Skin of body (tissue), 3 donors: ENCODE measurements at places on chromosomes 12 and 14.

- DNase-seq, result no peak
These were observed 115.8 kb downstream of the GCH1 start for GRCh38 chr14:54786838-54787237.

- DNase-seq, result no peak
These were observed 351.3 kb downstream of the MED13L start for GRCh38 chr12:115926037-115926670.

DNA sequence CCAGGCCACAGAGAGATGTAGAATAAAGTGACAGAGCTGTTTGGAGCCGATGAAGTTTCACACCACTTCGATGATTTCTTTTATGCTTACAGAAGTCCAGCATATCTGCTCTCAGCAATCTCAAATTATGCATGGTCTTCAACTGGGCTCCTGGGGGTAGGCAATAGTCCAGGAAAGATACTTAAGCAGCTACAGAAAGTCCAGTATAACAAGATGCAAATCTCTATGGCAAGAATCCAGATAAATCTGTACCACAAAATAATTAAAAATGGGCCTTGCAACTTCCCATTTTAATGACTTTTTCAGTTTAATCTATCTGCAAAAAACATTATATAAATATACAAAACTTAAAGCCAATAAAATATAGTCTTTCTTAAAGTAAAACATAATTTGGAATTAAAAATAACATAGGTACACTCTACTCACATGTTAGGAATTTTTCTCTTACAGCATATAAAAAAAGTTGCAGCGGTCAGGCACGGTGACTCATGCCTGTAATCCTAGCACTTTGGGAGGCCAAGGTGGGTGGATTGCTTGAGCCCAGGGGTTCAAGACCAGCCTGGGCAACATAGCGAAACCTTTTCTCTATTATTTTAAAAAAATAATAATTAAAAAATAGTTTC lies 20.5 kb upstream of the RAD51AP1 start:
- no peak for DNase-seq

DNA sequence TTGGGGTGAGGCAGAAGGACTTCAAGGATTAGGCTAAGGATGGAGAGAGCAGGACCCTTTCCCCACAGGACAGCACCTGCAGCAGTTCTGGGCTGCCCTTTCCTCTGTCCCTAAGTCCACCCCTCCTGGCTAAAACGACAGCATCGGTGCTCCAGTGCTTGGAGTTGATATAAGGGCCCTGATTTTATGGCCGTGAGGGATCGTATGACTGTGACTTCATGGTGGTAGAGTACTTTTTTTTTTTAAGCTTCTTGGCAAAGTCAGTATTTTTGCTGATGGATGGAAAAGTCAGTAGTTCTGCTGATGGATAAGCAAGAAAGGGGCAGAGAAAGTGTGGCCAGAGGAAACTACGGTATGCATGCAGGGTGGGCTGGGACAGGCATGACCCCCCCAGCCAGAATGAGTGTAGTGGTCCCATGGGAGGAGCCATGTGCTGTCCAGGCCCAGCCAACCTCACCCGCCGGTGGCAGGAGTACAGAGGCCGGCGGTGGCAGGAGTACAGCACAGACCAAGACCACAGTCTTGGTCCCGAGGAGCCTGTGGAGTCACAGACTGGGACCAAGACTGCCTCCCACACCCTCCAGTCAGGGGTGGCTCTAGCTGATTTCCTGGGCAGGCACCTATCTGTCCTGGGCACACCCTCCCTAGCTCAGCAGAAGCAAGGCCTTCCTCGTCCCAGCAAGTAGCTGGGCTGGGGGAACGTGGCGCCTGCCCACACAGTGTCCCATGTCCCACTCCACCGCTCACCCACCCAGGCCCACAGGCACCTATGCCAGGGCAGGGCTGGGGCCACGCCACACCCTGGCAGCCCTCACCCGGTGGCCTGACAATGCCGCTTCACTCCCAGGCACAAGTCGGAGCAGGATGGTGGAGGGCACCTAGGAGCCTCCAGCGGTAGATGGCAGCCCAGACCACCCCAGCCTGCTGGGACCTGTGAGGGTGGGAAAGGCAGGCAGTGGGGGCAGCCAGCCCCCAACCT lies 46.3 kb downstream of the CCDC88C start:
- no peak for DNase-seq

DNA sequence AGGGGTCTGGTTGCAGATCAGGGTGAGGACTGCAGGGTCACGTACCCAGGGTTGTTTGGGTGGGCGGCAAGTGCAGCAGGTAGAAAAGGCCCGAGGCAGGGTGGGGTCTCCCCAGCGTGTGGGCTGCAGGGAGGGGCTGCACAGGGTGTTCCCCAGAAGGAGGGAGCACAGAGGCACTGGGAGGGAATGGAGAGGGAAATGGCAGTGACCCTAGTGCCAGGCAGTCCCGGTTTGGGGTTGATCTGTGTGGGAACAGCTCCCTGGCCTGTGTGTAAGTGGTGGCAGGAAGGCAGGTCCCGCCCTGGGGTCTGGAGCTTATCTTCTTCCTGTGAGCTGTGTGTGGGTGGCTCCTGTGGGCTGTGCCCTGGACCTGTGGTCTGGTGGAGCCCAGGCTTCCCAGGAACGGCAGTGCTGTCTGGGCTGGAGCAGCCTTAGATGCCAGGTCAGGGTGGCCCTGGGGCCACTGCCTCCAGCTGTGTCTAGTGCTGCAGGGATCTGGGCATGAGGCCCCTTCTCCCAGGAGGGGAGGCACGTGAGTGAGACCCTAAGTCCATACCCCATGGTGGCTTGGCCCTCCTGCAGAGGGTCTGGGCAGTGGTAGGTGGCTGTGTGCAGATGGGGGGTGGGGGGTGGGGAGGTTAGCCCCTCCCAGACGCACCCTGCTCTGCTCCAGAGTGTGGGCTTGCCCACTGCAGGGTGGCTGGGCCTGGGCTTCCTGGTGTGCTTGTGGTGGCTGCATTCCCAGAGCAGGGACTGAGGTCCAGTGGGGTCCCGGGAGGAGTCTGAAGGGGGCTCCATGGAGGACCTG lies 363.5 kb downstream of the TMEM121 start:
- DNase-seq, result no peak

DNA sequence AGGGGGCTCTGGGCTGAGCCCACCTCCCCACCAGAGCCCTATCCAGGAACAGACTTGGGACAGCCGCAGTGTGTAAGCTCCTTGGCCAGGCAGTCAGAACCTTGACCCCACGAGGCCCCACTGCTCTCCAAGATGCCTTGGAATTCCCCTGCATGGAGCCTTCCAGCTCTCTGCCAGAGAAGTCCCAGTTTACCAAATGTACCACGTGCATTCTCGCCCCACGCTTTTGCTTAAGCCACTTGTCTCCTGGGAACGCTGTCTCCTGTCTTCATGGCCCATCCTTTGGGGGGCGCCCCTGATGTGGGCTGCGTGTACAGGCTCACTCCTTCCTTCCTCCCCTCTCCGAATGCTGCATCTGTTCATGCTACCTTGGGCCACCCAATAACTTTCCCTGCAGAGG lies 7.9 kb downstream of the FAIM2 start:
- no peak for DNase-seq

DNA sequence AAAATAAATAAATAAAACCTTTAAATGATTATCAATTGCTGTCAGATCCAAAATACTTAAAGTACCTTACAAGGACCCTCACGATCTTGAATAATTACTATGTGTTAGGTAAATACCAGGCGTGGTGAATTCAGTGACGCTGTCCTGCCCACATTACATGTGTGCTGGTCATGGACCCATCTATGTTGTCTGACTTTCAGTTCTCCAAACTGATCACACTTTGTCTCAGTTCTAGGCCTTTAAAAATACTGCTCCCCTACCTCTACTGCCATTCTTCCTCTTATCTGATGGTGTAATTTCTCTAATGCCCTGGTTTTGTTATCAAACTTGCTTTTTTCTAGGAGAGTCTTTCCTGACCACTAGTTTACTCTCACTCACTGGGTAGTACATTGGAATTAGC lies 520.7 kb downstream of the TRHDE start:
- DNase-seq, result no peak

DNA sequence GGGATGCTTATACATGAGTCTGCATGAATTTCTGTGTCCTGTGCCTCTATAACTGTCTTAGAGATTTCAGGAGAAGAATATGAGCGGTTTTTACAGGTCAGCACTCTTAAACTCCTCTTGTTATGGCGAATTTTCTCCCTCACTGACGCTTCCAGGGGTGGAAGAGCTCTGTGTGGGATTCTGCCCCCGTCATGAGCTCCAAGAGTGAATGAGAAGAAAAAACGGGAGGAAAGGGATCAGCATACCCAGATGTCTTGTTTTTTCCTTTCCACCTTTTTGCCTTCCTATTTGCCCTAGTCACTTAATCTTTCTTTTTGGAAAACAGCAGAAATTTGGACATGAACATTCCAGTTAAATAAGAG lies 651 bp downstream of the PFKM start:
- no peak for DNase-seq

DNA sequence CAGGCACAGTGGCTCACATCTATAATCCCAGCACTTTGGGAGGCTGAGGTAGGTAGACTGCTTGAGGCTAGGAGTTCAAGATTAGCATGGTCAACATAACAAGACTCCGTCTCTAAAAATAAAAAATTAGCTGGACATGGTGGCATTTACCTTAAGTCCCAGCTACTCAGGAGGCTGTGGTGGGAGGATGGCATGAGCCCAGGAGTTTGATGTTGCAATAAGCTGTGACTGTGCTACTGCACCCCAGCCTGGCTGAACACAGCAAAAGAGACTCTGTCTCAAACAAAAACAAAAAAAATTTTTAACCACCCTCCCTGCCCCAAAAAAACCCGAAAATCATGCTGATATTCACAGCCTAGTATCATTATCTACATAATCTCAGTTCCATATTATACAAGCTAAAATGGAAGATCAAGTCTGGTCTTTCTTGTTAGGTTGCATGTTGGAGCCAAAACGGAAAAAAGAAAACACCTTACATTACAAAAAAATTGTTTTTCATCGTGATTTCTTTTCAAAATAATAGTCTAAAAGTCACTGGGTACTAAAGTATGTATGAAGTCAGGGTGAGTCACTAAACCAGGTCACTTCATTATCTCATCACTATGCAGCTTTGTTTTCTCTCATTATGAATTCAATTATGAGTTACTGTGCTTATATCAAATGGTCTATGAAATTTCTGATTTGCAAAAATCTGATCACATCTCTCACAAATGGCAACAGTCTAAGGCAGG lies 13.8 kb downstream of the GXYLT1 start:
- no peak for DNase-seq

- peak; percentile 6 for DNase-seq
These were observed 392.1 kb downstream of the RPS29 start for GRCh38 chr14:49194067-49194466.

DNA sequence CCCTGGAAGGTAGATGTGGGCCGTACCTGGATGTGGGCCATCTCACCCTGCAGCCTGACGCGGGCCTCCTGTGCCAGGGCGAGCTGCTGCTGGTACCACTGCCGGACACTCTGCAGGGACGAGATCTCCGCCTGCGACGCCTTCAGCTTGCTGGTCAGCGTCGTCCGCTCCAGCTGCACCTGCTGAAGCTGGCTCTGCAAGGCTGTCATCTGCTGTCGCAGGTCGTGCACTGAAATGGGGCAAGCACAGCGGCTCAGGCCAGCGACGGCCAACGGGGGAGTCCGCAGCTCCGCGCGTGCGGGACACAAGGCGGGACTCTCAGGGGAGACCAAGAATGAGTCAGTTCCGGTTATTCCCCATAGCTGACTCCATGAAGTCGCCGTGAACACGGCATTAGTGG lies 26.9 kb downstream of the GOLGA3 start:
- DNase-seq, result no peak

DNA sequence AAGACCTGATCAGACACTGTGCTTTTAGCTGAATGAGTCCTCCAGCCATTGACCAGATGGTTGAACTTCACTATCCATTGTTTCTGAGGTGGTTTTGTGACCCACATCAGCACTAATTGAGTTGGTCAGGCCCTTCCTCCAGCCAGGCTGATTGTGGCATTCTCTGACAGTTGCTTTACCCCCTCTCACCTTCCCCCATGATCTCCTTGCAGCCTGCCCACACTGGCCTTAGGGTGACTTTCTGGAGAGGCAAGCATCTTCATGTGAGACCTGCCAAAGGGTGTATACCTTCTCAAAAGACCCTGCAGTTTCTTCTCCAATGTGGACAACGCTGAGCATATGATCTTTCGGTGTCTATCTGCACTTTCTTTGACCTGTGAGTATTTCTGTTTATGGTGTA lies 83.9 kb downstream of the GPATCH2L start:
- no peak for DNase-seq

GRCh38 chr12:48340943-48341342 lies 9.8 kb downstream of the ZNF641 start:
- DNase-seq, result no peak

GRCh38 chr12:10052193-10052913 lies 21.9 kb downstream of the CLEC9A start:
- DNase-seq, result no peak

GRCh38 chr12:128933926-128934325 lies 80.6 kb downstream of the GLT1D1 start:
- no peak for DNase-seq

- DNase-seq, result no peak
These were observed 93.5 kb upstream of the ETV6 start for GRCh38 chr12:11555743-11556625.

GRCh38 chr12:56143217-56143616 lies 9.2 kb upstream of the MYL6B start:
- no peak for DNase-seq

DNA sequence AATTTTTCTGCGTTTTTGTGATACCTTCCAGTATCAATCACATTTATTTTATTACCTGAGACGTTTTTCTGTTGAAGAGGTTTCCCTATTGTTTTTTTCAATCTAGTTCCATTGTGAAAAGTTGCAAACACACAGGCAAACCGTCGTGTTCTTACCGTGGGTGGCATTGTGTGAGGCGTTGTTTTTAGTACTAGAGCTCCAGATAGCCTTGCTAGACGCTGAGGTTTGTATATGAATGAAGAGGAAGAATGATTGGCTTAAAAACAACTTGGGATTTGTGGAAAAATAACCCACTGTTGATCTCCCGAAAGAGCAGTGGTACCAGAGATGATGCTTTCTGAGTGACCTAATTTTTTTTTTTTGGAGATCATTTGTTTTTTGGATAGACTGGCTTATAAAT lies 1.0 kb downstream of the SOCS4 start:
- DNase-seq, result no peak

GRCh38 chr14:100219126-100219785 lies 19.7 kb upstream of the YY1 start:
- DNase-seq, result no peak

DNA sequence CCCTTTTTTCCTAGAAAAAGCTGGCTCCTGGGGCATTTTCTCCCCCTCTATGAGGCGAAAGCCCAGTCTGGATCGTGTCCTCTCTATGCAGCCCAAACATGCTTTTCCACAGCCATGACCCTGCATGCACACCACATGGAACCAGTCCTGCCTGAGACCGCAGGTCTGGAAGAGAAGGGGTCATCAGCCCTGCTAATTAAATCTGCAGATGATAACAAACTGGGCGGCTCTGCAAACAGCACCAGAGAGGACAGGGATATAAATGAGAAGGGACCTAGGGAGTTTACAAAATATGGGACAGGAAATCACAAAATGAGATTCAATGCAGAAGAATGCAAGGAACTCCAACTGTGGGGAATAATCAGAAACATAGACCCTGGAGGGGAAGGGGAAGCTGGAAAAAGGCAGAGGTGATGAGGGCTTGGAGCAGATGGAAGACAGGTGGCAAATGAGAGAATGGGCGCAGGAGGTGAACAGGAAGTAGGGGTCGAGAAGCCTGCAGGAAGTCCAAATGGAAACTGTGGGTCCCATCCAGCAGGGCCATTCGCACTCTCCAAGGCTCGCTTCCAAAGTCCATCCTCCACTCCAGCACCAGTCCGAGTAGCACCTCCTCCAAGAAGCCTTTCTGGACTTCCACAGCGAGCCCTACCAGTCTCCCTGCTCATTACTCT lies 76.3 kb downstream of the ANO2 start:
- DNase-seq, result no peak
